Kidney (tissue), 22 donors: ENCODE measurements at places on chromosomes 2 and 18. TPM values are rescaled to one million over a fixed set of nuclear protein-coding genes. Genes with fewer than 3 reads are reported as not detected.
A peak's percentile ranks its signal among the peaks of the same experiment; 100 is the strongest.

DNA sequence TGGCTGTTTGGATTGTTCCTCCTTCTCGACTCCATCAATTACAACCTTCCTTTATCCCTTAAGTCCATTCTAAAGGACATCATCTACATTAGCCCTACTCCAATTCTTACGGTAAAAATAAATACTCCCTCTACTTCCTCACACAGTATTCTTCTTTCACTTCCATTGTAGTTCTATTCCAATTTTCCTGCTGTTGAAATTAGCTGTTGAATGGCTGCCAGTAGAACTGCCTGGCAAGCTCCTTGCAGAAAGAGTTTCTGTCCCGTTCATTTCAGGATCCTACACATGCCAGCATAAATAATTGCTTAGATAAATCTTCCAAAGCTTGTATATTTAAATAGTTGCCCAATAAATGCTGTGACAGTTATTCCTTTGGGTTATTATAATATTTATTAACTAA, 459.3 kb upstream of the TRIB2 start:
- DNase-seq = no peak

- DNase-seq = peak; percentile 27
Observed at GRCh38 chr18:79950515-79951341, 725 bp downstream of the SLC66A2 start.

- no peak for DNase-seq
Observed at GRCh38 chr2:99431587-99432275, 58.1 kb downstream of the REV1 start.

GRCh38 chr2:45836316-45836715, 184.8 kb downstream of the PRKCE start:
- no peak for DNase-seq

DNA sequence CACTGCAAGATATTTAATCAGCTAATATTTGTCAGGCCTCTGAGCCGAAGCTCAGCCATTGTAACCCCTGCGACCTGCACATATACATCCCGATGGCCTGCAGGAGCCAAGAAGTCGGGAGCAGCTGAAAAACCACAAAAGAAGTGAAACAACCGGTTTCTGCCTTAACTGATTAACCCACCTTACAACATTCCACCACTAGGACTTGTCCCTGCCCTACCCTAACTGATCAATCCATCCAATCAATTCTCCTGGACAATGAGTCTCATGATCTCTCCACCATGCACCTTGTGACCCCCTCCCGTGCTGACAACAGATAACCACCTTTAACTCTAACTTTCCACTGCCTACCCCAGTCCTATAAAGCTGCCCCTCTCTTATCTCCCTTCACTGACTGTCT, 945.4 kb upstream of the GYPC start:
- DNase-seq = no peak

DNA sequence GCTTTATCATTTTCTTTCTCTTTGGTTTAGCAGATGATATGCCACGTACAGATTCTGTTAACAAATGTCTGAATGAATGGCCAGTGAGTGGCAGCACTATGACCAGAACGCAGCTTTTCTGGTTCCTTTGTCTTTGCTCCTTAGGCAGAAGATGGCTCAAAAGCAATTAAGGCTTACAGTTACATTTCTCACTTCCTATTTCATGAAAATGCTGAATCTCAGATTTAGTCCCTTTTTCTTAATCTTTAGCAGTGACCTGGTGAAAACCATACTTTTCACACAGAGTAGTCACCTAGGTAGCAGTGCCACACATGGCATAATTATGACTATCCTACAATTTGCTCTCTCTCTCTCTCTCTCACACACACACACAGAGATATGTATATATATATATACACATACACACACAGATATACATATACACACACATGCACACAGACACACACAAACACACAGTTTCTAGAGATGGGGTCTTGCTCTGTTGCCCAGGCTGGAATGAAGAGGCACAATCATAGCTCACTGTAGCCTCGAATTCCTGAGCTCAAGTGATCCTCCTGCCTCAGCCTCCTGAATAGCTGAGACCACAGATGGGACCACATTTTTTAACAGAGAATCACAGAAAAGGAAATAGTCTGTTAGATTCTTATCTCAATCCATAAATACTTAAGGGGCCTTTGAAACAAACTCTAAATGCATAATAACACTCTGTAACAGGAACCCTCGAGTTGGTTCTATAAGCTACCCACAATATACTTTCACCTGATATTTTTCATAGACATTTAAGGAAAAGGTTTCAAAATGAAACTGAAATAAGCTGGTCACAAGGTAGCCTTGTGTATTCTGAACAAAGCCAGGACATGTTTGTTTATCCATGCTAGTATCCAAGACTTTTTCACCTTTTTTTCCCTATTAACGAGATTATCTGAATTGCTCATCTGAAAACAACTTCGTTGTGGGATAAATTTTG, 11.6 kb downstream of the PDE6D start:
- no peak for DNase-seq

DNA sequence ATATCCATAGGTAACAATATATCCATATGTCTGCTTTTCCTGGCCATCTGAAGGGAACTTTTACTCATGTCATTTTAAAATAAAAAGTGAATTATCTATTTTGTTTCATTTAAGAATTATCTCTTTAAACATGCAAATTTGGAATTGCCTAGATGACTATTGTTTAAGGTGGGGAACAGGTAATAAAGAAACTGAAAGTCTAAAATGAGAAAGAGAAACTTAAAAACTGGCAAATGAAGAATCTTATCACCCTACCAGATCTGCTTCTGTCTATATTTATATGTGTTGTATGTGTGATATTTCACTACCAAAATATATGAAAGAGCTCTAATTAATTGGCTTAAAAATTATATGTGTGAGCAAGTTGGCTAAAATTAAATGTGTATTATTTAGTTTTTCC, 243.2 kb upstream of the KCNH7 start:
- DNase-seq = no peak

Gene SLC38A11
- 20.0 TPM for total RNA-seq

Gene SNORC
- 2.7 TPM for total RNA-seq

Gene UGT1A7
- total RNA-seq = 0.35 TPM

Gene SCYGR1
- not detected for total RNA-seq
